ENCODE measurements at places on chromosomes 6 and 20. TPM values are rescaled to one million over a fixed set of nuclear protein-coding genes. Genes with fewer than 3 reads are reported as not detected.

TCF21 gene
- 0.09 TPM for total RNA-seq

EYS gene
- 0.02 TPM for total RNA-seq

HLA-DPA1 gene
- total RNA-seq = not detected

GID8 gene
- 21.3 TPM for total RNA-seq

PCMT1 gene
- total RNA-seq = 84.5 TPM

GDAP1L1 gene
- not detected for total RNA-seq

BTN1A1 gene
- total RNA-seq = not detected

GCNT2 gene
- 5.9 TPM for total RNA-seq

RNF39 gene
- total RNA-seq = not detected

COL9A3 gene
- 0.87 TPM for total RNA-seq

LST1 gene
- total RNA-seq = not detected

APOBEC2 gene
- not detected for total RNA-seq

PI16 gene
- total RNA-seq = not detected

MYT1 gene
- total RNA-seq = 0.03 TPM

ZBTB46 gene
- 0.46 TPM for total RNA-seq

SLC25A27 gene
- 0.70 TPM for total RNA-seq

MCCD1 gene
- not detected for total RNA-seq

DHX16 gene
- 28.9 TPM for total RNA-seq

TMEM200A gene
- 0.08 TPM for total RNA-seq

CRISP2 gene
- not detected for total RNA-seq

SYTL3 gene
- 0.88 TPM for total RNA-seq

SIRPB2 gene
- total RNA-seq = not detected

IL17F gene
- not detected for total RNA-seq

NNAT gene
- not detected for total RNA-seq

PPP1R16B gene
- total RNA-seq = 0.27 TPM
